ENCODE measurements at places on chromosomes 5 and 9.

DNA sequence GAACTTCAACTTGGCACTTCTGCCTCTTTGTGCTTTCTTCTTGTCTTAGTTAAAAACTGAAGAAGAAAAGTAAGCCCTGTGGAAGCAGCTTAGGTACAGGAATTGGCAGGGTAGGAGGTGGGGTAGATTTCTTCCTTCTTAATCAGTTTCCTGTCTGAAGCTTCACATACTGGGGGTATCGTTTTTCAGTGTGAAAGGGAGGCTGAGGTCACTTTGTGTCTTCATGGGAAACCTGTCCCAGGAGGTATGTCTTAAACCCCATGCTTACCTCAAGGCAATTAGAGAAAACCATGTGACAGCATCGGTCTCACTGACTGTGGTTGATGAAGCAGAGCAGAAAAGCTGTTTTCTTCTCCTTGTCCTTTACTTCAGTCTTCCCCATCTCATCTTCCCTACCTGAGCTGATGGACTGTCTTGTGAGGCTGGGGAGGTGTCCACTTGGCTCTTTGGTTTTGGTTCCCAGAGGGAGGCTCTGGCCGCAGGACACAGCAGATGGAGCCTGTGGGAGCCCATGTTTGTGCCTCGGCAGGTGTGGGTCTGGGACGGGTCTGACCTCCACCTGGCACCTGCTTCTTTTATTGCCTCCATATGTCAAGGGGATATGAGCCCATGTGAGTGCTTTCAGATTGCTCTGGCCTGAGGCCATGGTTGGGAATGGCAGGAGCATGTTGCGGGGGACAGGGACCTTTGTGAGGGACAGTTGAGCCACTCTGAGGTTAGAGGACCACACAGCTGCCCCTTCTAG lies 47.0 kb downstream of the SH3GL2 start:
- DNase-seq: no peak

DNA sequence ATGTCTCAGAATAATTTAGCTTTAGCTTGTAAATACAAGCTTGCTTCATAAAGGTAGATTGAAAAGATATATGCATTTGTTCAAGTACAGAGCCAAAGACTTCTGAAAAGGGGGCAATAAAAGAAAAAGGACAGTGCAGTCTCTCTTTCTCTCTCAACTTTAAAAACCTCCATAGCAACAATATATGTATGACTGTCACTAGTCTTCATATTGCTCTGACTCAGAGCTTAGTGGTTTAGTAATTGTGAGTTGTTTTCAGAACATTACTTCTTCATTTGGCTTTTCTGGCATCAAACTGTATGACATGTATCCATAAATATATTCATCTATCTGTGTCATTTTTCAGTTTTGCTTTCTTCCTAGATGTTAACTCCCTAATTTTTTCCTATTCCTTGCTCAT lies 194.6 kb upstream of the KIF2A start:
- no peak for DNase-seq

- no peak for DNase-seq
Measured at GRCh38 chr5:2133080-2133479, 250.4 kb upstream of the IRX4 start.

GRCh38 chr9:86021166-86021565 lies 78.2 kb downstream of the GOLM1 start:
- no peak for DNase-seq

GRCh38 chr9:98983295-98984268 lies 39.9 kb downstream of the COL15A1 start:
- DNase-seq: no peak

DNA sequence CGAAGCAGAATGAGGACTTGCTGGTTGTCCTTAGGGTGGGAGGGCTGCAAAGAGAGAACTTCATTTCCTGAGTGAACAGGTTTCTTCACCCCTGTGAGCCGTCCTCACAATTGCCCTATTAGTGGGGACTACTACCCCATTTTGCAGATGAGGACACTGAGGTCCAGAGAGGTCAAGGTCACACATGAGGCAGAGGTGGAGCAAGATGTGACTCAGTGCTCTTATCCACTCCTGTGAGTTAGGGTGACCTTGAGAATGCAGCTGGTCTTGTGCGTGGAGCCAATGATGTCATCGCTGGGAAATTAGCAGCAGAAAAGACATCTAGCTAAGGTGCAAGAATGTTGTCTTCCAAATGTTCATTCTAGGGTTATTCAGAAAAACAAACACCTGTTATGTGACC lies 26.9 kb downstream of the GPRIN1 start:
- DNase-seq: no peak

DNA sequence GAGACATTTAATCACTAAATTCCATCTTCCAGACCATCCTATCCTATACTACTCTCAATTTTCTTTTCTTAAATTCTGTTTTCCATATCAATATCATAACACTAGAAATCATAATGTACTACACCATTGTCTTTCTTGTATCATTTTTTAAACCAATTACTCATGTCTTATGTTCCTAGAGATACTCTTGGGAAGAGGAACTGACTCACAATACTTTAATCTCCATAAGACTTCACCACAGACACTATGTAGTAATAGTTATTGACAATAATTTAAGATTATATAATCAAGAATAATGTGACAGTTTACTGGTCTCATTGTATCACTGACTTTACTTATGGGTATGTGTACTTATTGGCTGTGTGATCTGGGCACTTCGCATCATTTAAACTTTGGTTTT lies 43.8 kb downstream of the PCDHGC5 start:
- DNase-seq: no peak

DNA sequence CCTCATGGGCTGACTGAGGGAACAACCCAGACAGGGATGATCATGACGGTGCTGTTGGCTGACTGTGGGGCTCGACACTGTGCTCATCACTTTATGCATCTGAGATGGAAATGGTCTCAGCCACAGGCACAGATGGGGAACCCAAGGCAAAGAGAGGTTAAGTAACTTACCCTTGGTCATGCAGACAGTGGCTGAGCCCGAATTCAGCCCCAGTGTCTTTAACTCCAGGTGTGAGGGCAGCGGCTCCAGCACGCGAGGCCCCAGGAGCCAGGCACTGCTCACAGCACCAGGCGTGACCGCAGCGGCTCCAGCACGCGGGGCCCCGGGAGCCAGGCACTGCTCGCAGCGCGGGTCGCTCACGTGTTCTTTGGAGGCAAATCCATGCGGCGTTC lies 45.3 kb upstream of the FCN1 start:
- DNase-seq: no peak

GRCh38 chr9:38029915-38030638 lies 39.0 kb downstream of the SHB start:
- no peak for DNase-seq

GRCh38 chr5:11182441-11183080 lies 421.5 kb upstream of the DAP start:
- no peak for DNase-seq

DNA sequence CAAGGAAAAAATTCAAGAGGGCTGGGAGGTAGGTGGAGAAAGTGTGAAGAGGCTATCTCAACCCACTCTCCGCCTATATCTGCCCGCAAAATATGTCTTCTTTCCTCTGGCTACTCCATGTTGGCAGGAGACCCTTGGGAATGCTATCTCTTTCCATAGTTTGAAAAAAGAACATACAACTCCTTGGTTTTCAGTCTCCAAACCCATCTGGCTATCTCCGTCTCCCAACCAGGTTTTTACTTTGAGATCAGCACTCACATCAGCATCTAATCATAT lies 109.9 kb upstream of the IFNE start:
- DNase-seq: no peak

DNA sequence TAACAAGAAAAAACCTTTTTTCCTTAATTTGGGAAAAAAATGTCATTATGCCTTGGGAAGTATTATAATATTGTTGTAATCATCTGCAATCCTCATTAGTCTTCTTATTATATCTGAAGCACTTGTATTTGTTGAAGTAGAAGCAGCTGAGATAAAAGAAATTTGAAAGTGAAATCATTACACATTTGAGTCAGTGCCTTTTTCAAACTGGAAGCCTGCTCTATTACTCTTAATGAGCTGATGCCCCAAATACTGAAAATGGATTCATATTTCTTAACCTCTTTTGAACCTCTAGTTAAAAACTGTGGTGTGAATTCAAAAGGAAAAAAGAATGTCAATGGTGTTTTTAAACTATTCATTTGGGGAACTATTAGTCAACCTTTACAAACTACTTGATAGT lies 1027.7 kb downstream of the NR2F1-AS1 start:
- DNase-seq: no peak

DNA sequence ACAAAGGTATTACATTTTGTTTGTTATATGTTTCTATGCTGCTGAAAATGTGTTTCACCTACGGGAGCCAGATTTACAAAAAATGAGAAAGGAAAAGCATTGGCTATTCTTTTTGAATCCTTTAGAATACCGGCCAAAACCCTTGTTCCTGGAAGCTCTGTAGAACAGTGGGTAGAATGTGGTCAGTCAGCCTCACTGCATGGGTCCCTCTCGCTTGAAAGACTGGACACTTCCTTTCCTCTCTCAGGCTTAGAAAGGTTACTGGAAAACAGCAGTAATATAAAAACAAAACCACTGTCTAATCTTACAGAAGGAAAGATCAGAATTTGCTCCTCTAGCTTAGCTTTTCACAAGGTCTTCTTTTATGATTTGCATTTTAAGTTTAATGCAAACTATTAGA lies 45.1 kb downstream of the OSTF1 start:
- DNase-seq: no peak

- no peak for DNase-seq
Measured at GRCh38 chr9:133160742-133161546, 2.8 kb downstream of the GBGT1 start.

GRCh38 chr9:10703139-10703538 lies 90.3 kb upstream of the PTPRD start:
- no peak for DNase-seq

- no peak for DNase-seq
Measured at GRCh38 chr5:53937467-53937866, 372.9 kb downstream of the ARL15 start.

DNA sequence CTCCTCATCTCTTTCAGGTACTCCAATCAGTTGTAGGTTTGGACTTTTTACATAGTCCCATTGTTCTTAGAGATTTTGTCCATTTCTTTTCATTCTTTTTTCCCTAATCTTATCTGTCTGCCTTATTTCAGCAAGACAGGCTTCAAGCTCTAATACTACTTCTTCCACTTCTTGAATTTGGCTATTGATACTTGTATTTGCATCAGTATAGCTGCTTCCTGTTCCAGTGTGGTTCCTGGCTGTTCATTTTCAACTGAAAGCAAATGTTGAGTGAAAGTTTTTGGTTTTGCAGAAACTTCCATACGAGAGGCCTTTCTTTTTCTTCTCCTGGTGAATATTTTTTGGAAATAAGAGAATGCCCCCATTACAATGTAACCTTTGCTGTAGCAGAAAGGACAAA lies 12.0 kb upstream of the IFNA1 start:
- no peak for DNase-seq

- no peak for DNase-seq
Measured at GRCh38 chr5:161311146-161311708, 235.3 kb downstream of the GABRB2 start.

DNA sequence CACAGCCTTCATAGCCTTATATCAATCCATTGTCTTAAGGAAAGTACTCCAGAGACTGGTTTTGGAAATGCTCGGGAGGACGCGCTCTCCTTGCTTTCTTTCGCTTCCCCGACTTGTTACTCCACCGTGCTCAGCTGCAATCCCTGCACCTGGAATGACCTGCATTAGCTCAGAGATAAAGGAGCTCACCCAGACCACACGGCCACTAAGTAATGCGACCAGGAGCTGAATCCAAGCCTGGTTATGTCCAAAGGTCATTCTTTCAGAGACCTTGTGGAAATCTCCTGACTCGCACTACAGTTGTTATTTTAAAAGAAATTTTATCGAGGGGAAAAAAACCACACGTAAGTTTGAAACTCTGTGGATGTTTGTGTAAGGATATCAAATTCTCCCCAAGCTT lies 135.3 kb upstream of the DPYSL3 start:
- no peak for DNase-seq

- peak; percentile 57 for DNase-seq
Measured at GRCh38 chr9:129383561-129384490, 205.8 kb upstream of the IER5L start.

- DNase-seq: no peak
Measured at GRCh38 chr9:3912280-3912679, 386.5 kb upstream of the RFX3 start.

DNA sequence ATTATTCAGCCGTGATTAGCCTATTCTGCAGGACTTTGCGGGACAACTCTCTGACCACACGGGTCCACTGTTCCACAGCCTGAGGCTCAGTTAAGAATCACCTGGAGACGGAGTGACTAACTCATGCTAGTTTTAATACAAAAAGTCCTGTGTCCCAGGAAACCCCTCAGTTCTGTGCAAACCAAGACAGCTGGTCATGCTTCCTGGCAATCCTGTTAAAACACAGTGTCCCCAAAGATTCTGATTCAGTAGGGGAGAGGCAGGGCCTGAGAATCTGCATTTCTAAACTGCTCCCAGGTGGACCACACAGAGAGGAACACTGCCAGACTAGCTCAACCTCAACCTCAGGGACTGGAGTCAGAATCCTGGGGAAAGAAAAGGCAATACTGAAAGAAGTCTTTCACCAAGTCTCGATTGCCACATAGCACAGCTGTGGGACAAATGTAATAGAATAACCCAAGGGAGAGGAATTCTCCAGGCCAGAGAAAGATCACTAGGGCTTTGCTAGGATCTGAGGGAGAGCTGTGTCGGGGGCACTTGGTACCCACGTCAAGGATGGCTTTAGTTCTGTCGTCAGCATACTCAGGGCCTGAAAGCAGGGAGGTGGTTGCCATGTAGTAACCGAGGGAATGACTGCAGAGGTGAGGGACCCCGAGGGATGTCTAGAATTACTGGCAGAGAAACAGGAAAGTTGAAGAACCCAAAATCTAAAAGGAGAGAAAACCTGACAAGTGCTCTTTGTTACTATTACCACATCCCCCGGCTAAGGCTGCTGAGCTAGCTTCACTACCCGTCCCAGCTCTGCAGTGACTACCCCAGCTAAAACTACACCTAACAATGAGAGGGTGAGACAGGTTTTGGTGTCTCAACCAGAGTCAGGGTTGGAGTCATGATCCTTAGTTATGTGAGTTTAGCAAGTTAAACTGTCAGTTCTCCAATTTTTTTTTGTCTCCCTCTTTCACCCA lies 8.6 kb downstream of the SUSD1 start:
- DNase-seq: no peak

- no peak for DNase-seq
Measured at GRCh38 chr9:76732341-76732958, 31.8 kb upstream of the PCA3 start.

DNA sequence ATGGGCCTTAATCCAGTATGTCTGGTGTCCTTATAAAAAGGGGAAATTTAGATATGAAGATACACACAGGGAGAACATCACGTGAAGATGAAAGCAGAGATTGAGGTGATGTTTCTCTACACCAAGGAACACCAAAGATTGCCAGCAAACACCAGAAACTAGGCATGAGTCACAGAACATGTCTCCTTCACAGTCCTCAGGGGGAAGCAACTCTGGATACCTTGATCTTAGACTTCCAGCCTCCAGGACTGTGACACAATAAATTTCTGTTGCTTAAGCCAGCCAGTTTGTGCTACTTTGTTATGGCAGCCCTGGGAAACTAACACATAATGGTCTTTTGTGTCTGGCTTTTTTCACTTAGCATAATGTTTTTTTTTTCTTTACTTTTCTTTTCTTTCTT lies 41.2 kb upstream of the STRBP start:
- DNase-seq: no peak
